ENCODE measurements at places on chromosomes 6 and 20.

GRCh38 chr6:121333196-121333595 is 1.1 kb downstream of the TBC1D32 start:
- peaks cover 5% of the 10 kb centered on the region for H3K27me3 ChIP-seq
- peak overlapping the region; percentile 93 for H3K4me3 ChIP-seq
- peaks cover 38% of the 10 kb centered on the region for H3K4me1 ChIP-seq
- no peaks in the 10 kb centered on the region for H3K36me3 ChIP-seq

DNA sequence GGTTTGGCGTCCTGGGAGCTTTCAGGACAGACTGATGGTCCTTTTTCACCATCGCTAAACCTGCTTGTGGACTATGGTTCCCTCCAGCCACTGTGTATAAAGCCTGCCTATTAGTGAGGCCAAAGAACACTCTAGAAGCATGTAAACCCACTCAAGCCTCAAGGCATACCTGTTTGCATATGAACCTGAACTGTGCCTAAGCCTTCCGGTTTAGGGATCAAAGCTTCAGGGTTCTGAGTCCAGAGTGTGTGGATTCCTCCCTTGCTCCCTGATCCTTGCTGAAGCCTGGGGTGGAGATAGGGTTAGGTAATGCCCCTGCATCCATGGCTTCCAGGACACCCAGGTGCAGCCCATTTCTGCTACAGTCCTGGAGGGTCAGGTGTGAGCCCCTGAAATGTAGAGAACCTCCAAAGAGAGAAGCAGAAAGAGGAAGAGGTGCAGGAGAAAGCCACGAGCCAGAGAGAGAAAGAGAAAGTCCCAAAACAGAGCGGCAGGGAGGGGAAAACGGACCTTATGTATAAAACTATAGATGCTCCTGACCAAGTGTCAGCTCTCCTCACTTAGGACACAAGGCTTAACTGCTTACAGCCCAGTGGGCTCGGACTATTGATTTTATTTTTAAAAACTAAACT is 93.3 kb downstream of the SCML4 start:
- H3K27ac ChIP-seq: peak overlapping the region; percentile 87
- DNase-seq: peak; percentile 31
- H3K36me3 ChIP-seq: peaks cover 45% of the 10 kb centered on the region
- peak overlapping the region; percentile 87 for H3K4me3 ChIP-seq

DNA sequence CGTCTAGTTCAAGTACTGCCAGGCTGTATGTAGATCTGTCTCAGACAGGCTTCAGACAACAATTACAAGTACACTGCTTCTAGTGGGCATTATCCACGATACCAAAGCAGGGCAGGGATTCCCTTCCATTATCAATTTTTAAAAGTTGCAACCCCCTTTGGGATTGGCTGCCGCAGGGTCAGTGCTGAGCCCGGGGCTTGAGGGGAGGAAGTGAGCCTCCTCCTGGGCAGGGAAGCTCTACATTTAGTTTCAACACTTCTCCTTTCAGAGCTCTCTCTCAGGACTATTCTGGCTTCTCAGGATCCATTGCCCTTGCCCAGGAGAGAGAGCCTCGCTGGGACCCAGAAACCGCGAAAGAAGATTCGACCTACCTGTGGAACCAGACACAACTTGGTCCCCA is 1.5 kb downstream of the HTR1B start:
- H3K36me3 ChIP-seq: no peaks in the 10 kb centered on the region
- peaks cover 52% of the 10 kb centered on the region for H3K27me3 ChIP-seq
- DNase-seq: no peak
- H3K4me3 ChIP-seq: no peak overlapping the region
- H3K27ac ChIP-seq: no peak overlapping the region

- H3K27me3 ChIP-seq: no peaks in the 10 kb centered on the region
- no peaks in the 10 kb centered on the region for H3K36me3 ChIP-seq
- H3K4me3 ChIP-seq: no peak overlapping the region
- no peak for DNase-seq
- no peaks in the 10 kb centered on the region for H3K4me1 ChIP-seq
- H3K27ac ChIP-seq: no peak overlapping the region
Measured at GRCh38 chr6:50608421-50608820, 104.9 kb upstream of the TFAP2D start.

DNA sequence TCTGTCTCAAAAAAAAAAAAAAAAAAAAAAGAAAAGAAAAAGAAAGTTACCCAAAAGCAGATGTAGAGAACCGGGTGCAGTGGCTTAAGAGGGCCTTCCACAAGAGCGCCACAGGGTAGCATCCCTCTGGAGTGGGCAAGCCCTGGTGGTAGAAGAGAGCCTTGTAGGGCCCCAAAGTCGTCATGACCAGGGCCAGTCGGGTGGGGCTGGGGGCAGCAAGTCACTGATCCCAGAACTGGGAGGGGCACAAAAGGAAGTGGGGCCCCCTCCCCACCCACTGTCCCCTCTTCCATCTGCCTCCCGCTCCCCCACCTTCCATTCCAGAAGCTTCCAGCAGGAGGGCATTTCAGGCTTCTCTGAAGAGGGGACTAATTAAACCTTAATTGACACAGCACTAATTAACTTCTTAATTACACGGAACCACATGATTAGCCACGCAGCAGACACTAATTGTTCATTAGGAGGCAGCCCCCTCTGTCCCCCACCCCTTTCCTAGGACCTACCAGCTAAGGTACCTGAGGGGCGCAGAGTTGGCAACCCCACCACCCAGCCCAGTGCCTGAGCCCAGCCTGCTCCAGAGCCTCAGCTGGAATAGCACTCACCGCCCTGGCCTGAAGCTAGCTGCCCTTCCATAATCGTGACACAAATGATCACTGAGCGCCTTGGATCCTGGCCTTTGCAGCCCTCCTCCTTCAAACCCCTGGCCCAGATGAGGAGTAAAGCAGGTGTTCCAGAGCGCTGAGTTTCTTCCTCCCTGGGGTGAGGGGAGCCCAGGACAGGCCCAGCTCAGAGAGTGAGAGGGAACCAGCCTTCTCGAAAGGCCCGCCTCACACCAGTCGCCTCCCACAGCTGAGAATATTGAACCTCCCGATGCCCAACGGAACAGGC is 34.8 kb downstream of the MDFI start:
- H3K27ac ChIP-seq: no peak overlapping the region
- H3K4me1 ChIP-seq: no peaks in the 10 kb centered on the region
- DNase-seq: no peak

- peak overlapping the region; percentile 34 for H3K27ac ChIP-seq
- H3K4me1 ChIP-seq: peaks cover 31% of the 10 kb centered on the region
- no peak overlapping the region for H3K4me3 ChIP-seq
- no peak for DNase-seq
- H3K36me3 ChIP-seq: peaks cover 36% of the 10 kb centered on the region
- no peaks in the 10 kb centered on the region for H3K27me3 ChIP-seq
Measured at GRCh38 chr20:37298190-37298939, 8.9 kb downstream of the MANBAL start.

GRCh38 chr6:21277601-21278374 is 315.8 kb upstream of the SOX4 start:
- H3K4me3 ChIP-seq: no peak overlapping the region
- no peak overlapping the region for H3K27ac ChIP-seq
- H3K36me3 ChIP-seq: no peaks in the 10 kb centered on the region
- no peaks in the 10 kb centered on the region for H3K27me3 ChIP-seq
- no peak for DNase-seq

DNA sequence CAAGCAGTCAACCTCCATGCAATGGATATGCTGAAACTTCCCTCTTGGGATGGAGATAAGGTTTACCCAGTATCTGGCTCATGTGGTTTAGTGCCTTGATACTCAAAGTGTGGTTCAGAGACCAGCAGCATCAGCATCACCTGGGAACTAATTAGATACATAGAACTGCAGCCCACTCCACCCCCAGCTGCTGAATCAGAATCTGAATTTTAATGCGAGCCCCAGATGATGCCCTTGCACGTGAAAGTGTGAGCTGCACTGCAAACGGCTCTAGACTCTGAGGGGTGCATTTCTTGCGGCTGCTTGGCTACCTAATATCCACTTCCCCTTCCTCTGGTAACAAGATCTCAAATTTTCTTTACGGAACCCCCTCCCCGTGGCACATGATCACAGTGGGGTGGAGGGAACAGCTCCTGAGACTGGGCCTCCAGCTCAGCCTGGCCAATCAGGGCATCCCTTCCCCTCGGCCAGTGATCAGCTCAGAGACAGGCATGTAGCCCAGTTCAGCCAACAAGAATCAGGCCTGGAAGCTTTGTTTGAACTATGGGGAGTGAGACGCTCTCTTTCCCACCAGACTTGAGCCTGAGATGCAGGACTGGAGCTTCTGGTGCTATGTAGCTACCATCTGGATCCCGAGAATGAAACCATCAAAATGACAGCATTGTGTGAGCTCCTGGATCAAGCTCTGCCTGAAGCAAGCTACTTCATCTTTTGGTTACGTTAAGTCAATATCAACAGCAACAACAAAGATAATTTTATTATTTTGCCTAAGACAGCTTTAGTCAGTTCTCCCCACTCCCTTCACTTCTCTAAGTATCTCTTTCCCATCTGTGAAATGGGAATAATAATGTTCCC is 12.8 kb downstream of the KCNK15 start:
- no peak overlapping the region for H3K4me3 ChIP-seq
- no peaks in the 10 kb centered on the region for H3K36me3 ChIP-seq
- no peaks in the 10 kb centered on the region for H3K4me1 ChIP-seq
- H3K27me3 ChIP-seq: peaks cover 18% of the 10 kb centered on the region
- no peak for DNase-seq
- no peak overlapping the region for H3K27ac ChIP-seq

GRCh38 chr6:157226026-157226625 is 97.2 kb downstream of the TMEM242 start:
- H3K4me1 ChIP-seq: peaks cover 71% of the 10 kb centered on the region
- peaks cover 11% of the 10 kb centered on the region for H3K27me3 ChIP-seq
- H3K36me3 ChIP-seq: no peaks in the 10 kb centered on the region
- H3K27ac ChIP-seq: no peak overlapping the region
- H3K4me3 ChIP-seq: no peak overlapping the region

DNA sequence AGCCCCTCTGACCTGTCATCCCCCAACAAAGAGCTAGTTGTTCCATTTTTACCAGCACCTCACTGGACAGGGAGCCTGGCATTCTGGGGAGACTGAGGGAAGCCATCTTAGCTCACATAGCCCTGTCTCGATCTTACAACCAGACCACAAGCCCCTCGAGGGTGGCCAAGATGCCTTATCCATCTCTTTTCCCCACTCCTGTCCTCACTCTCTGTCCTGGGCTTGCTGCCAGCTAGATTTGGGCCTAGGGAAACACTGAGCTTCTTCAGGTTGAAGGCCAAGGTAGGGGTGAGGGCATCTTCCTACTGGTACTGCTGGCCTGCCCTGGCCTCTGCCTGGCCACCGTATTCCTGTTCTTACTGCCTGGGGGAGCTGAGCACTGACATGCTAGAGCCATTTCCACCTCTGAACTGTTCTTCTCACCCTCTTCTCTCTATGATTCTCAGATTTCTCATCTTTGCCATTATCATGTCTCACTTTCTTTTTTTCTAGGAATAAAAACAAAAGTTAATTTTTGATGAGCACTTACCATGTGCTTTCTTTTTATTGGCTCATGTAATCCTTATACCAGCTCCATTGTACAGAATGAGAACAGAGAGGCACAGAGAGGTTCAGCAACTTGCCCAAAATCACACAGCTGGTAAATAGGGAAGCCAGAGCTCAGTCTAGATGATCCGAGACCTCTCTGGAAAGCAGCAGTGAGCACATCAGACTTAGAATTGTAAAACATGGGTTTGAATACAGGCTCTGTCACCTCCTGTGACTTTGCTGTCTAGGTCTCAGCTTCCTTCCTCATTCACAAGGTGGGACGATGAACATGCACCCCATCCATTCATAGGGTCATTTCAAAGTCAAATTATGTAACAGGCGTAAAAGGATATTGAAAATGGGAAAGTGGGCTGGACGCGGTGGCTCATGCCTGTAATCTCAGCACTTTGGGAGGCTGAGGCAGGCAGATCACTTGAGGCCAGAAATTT is 28.7 kb downstream of the FGD2 start:
- DNase-seq: no peak
- H3K4me3 ChIP-seq: no peak overlapping the region

DNA sequence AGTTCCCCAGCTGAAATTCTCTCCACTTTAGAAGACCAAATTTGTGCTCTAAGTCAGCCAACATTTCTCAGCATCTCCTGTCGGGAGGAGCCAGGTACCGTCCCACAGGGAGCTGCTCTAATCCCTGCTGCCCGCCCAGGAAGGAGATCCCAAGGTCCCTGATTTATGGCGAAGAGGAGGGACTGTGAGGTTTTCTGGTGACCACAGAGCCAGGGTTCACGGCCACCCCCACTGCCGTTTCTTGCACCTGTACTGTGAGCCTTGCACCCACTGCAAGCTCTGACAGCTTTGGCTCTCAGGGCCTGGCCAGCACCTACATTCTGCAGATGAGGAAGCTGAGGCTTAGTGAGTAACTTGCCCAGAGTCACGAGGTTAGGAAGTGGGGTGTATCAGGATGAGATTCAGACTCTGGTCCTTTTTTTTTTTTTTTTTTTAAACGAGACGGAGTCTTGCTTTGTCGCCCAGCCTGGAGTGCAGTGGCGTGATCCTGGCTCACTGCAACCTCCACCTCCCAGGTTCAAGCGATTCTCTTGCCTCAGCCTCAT is 34.9 kb downstream of the FOXC1 start:
- no peaks in the 10 kb centered on the region for H3K27me3 ChIP-seq
- no peak overlapping the region for H3K4me3 ChIP-seq
- no peaks in the 10 kb centered on the region for H3K36me3 ChIP-seq
- no peak overlapping the region for H3K27ac ChIP-seq
- no peak for DNase-seq

- no peak overlapping the region for H3K4me3 ChIP-seq
- peaks cover 4% of the 10 kb centered on the region for H3K27me3 ChIP-seq
- no peaks in the 10 kb centered on the region for H3K36me3 ChIP-seq
- no peaks in the 10 kb centered on the region for H3K4me1 ChIP-seq
- DNase-seq: peak; percentile 50
- no peak overlapping the region for H3K27ac ChIP-seq
Measured at GRCh38 chr6:133817460-133818047, 71.4 kb upstream of the TCF21 start.

DNA sequence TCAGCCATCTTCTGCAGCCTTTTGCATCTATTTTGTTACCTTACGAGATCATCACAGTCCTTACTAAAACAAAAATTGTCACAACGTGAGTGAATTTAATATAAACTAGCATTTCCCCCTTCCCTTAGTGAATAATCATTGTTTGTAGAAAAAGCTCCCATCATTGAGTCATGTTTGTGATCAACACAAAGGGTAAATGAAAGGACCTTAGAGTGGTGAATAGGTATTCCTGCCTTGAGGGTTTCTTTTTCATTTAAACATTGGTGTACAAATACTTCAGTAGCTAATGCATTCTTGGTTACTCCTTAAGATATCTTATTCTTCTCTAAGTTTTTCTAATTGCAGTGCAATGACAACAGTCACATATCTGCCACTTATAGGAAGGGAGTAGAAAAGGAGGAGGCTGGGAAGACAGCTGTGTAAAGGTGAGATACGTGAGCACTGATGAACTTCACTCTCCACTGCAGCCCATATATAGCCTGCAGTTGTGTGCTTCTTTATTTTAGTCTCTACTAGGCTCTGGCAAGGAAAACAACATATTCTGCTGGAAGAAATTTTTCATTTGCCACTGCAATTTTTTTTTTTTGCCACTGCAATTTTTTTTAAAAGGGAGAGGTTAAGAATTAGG is 27.8 kb downstream of the ADGRG6 start:
- H3K27ac ChIP-seq: no peak overlapping the region
- H3K27me3 ChIP-seq: no peaks in the 10 kb centered on the region
- peaks cover 12% of the 10 kb centered on the region for H3K4me1 ChIP-seq
- no peak for DNase-seq
- no peak overlapping the region for H3K4me3 ChIP-seq
- no peaks in the 10 kb centered on the region for H3K36me3 ChIP-seq
